SK-MEL-5 (cell line): ENCODE measurements at places on chromosomes 12 and 14. TPM values are rescaled to one million over a fixed set of nuclear protein-coding genes. Genes with fewer than 3 reads are reported as not detected.

The NGDN gene
- 61.6 and 63.6 TPM in 2 replicates for total RNA-seq

DNA sequence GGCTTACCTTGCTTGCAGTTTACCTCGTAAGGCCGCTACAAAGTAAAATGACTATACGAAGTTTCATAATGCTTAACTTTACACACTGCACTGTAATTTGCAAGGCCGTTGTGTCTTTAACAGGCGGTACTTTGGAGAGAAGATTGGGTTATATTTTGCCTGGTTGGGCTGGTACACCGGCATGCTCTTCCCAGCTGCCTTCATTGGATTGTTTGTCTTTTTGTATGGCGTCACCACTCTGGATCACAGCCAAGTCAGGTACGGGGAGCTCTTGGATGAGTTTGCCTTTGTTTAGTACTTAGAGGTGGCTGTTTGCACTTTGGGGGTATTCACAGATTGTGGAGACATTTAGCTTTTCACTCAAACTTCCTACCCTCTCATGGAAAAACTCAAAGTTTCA is 167.8 kb downstream of the SLC5A8 start:
- no peak for DNase-seq

The CISTR gene
- total RNA-seq, result not detected in 2 replicates

The YBX3 gene
- total RNA-seq, result 55.1 and 64.7 TPM in 2 replicates

- no peak for DNase-seq
These were observed 109.2 kb downstream of the KIF26A start for GRCh38 chr14:104247336-104248202.

DNA sequence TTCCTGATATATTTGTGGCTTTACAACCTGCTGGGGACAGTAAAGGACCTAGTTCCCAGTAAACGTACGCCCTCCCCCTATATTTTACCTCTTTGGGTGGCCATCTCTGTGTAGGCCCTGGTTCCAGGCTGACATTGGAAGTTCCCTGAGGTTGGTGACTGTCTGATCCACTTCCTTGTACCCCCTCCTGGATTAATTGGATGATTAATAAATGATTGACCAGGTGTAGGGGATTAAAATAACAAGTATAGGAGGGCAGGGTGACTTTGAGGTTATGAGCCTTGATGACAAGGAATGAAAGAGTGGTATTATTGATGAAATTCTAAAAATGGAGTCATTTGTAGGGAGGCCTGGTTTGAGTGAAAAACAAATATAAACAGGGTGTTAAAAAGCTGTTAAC is 9.6 kb downstream of the SUSD6 start:
- no peak for DNase-seq

- no peak for DNase-seq
These were observed 163.7 kb downstream of the MYRFL start for GRCh38 chr12:69988481-69989321.

GRCh38 chr14:53450871-53451270 is 297.7 kb upstream of the DDHD1 start:
- no peak for DNase-seq

DNA sequence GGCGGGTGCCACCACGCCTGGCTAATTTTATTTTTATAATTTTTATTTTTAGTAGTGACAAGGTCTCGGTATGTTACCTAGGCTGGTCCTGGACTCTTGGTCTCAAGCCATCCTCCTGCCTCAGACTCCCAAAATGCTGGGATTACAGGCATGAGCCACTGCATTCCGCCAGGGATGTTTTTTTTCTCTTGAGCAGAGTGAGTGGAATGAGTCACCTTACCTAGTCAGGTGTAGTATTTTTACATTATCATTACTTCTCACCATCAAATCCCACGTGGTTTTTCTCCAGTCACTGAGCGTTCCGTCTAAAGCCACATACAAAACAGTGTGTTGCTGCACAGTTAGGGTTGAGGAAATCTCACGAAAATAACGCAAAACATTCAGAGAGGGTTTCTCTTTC is 870 bp upstream of the TBPL2 start:
- no peak for DNase-seq

DNA sequence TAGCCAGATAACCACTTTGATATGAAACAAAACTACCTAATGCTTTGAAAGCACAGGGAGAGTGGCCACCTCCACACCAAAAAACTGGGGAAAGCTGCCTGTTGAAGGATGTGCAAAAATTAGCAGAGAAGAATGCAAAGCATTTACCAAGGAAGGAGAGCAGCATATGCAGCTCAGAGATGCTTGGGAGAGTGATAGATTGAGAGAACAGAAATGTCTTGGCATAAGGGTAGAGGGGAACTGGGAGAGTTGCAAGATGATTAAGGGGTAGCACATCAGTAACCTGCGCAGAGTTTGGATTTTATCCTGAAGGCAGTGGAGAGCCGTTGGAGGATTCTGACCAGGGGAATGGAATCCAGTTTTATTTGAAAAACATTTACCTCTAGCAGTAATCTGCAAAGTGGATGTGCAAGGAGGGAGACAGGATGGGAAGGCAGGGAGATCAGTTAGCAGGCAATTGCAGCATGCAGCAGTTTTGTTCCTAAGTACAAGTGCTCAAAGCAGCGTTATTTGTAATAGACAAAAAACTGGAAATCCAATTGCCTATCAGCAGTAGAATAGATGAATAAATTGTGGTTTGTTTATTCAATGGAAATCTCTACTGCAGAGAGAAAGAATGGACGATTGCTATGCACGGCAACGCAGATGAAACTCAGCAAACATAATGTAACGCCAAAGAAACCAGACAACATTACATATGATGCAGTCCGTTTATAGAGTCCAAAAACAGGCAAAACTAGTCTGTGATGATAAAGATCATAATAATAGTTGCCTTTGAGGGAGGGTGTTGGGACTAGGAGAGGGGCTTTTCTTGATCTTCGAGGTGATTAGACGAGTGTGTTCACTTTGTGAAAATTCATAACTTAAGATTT is 81.5 kb downstream of the BHLHE41 start:
- no peak for DNase-seq

The MTRFR gene
- 6.9 and 11.3 TPM in 2 replicates for total RNA-seq

- no peak for DNase-seq
These were observed 203.7 kb downstream of the PPM1H start for GRCh38 chr12:62731055-62731820.

DNA sequence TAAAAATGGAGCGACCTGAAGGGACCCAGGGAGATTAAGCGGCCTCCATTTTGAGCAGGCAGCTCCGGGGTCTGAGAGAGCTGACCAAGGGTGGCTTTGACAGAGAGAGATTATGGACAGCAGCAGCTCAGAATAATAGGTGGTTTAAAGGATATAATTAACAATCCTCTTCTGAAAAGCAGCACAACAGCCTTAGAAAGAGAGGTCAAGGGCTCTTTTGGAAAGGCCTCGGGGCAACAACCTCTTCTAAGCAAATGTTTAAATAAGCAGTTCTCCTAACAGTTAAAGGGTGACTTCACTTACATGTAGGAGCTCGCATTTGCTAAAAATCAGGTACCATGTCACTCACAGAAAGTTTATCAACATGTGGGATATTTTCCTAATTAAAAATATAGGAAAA is 87.2 kb upstream of the FRMD6 start:
- DNase-seq, result no peak

GRCh38 chr12:3882896-3883564 is 9.8 kb upstream of the PARP11 start:
- DNase-seq, result peak; percentile 50

DNA sequence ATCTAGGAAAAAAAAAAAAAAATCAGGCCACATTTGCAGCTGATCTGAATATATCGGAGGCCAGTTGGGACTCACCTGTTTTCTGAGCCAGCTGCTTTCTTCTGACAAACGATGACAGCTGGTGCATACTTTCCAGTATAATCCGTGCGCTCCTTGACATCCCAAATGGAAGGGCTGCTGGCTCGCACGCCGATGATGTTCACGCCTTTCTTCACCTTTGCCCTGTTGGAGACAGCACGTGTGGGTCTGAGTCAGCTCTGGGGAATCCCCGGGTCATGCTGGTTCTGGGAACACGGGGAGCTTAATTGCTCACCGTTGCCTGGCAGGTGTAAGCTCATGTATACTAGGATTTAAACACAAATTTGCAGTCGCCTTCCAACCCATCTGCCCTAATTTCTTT is 372.8 kb downstream of the TMEM132D start:
- DNase-seq, result no peak

The JAG2 gene
- 1.3 TPM in 2 replicates for total RNA-seq

GRCh38 chr12:25957793-25958427 is 572 bp upstream of the RASSF8 start:
- peak; percentile 60 for DNase-seq

The RNU4-1 gene
- total RNA-seq, result not detected in 2 replicates

GRCh38 chr12:124183172-124183571 is 111.7 kb upstream of the RFLNA start:
- DNase-seq, result no peak

GRCh38 chr14:68423686-68424085 is 369.2 kb downstream of the ZFP36L1 start:
- DNase-seq, result no peak

GRCh38 chr12:68844788-68845695 is 37.1 kb downstream of the MDM2 start:
- no peak for DNase-seq

DNA sequence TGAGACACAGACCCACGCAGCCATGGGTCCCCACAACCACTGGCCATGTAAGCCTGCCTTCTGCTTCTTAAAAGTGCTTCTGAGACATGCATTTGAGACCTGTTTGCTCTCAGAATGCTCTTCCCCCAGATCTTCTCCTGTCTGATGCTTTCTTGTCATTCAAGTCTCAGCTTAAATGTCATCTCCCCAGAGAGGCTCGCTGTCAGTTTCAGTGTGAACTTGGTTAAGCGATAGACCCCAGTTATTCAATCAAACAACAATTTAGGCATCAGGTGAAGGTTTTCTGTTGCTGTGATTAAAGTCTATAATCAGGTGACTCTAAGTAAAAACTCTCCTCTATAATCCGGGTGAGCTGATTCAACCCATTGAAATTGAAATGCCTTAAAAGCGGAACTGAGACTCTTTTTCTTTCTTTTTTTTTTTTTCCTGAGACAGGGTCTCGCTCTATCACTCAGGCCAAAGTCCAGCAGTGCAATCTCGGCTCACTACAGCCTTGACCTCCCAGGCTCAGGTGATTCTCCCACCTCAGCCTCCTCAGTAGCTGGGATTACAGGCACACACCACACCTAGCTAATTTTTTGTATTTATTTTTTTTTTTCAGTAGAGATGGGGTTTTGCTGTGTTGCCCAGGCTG is 123.4 kb downstream of the KSR2 start:
- DNase-seq, result no peak

DNA sequence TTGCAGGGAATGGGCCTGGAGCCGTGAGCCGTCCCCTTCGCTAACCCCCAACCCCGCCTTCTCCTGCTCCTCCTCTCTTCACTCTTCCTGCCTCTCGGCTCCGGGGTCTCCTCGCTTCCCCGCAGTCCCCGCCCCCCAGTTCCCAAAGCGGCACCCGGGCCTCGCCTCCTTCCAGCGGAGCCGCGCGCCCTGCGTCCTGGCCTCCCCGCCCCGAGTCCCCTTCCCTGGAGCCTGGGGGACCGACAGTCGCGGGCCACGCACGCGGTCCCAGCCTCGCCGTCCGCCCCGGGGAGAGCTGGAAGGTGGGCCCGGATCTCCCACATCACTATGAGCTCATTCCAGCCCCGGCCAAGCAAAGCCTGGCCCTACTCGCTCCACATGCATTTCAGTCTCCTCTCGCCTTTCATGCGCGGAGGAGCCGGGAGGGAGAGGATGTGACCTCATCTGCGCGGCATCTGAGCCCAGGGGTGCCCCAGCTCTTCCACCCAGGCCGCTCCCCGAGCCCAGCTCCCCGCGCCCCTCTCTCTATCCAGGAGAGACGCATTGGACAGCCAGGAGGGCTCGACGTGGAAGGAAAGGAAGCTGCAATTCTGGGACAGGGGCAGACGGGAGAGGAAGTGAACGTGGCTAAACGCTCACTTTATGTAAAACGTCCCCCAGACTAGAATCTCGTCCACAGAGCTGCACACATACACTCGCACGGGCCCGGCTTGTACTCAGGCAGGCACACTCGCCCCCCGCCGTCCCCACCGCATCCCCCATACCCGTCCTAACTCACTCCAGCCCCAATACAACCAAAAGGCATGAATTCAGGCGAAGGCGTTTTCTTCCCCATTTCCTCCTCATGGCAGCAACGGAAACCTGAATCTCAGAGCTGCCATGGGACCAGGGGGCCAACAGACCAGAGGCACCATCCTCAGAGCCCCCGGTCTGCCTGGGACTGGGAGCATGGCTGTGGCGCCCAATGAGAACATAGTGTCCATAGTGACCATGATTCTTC is 108.7 kb upstream of the CCND2 start:
- DNase-seq, result no peak

- peak; percentile 87 for DNase-seq
These were observed 17.5 kb downstream of the ANAPC5 start for GRCh38 chr12:121334513-121335343.

The ARMH4 gene
- 2.9 and 3.1 TPM in 2 replicates for total RNA-seq

DNA sequence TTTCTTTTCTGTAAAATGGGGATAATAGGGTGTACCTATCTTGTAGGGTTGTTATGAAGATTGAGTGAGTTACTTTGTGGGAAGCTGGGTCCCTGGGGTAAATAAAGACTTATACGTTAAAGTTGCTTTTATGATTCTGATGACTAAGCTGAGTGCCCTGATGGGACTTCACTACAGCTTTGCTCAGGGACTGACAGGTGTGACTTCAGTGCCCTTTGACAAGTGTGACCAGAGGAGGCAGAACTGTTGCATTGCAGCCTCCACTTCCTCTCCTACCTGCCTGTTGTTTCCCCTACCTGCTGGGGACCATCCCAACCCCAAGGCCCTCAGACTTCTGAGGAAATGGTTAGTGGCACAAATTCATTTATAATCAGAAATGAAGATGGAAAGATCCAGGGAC is 119.3 kb downstream of the TSPAN9 start:
- DNase-seq, result no peak

- peak; percentile 48 for DNase-seq
These were observed 220.6 kb upstream of the RGS6 start for GRCh38 chr14:71711619-71712018.

DNA sequence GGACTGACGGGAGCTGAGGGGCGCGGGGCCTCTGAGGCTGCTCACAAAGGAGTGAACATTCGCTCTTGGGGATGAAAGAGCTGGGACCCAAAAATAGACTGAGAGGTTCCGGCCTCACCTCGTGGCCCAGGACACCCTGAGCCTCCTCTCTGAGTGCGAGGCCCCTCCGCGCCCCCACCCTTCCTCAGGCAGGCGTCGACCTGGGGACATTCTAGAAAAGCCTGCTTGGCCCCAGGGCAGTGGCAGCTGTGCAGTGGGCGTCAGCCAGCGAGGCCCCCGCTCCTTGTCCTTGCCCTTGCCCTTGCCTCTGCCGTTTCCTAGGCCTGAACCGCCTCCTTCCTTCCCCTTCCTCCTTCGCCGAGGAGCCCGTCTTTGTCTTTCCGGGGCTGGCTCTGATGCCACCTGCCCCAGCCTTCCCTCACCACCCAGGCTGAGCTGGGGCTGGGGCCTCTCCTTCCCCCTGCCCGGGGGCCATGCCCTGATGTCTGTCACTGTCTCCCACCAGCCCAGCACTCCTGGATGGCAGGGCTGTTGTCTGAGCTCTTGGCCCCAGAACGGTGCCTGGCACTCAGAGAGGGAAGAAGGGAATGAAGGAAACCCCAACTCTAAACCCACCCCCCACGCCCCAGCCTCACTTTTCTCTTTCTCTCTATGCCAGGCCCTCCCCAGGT is 208.2 kb upstream of the RTL1 start:
- no peak for DNase-seq

GRCh38 chr14:103563844-103564505 is 1.2 kb downstream of the COA8 start:
- DNase-seq, result no peak
